ENCODE measurements at places on chromosomes 4 and X. TPM values are rescaled to one million over a fixed set of nuclear protein-coding genes. Genes with fewer than 3 reads are reported as not detected.

SCRG1 gene
- 0.64 TPM for total RNA-seq

STPG2 gene
- total RNA-seq: 1.6 TPM

KLB gene
- total RNA-seq: 0.80 TPM

- no peaks in the 10 kb centered on the region for H3K27me3 ChIP-seq
- H3K36me3 ChIP-seq: no peaks in the 10 kb centered on the region
- DNase-seq: no peak
- H3K4me3 ChIP-seq: no peak overlapping the region
Observed at GRCh38 chr4:182776376-182777105, 140.6 kb downstream of the DCTD start.

DNA sequence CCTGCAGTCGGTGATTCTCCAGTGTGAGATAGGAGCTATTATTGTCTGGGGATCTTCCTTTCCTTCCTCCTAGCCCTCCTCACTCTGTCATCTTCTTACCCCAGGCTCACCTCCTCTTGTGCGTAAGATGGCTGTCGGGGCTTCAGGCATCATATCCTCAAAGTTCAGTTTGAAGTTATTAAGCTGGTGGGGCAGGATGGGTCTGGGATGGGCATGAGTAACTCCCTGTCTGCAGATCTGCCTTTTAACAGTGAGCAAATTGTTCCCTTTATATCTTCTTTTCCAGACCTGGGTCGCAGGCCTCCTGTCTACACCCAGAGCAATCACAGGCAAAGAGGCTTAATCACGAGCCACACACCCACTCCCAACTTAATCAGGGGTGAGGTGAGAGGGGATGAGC, 900 bp upstream of the MTMR1 start:
- H3K4me1 ChIP-seq: no peaks in the 10 kb centered on the region
- H3K27ac ChIP-seq: no peak overlapping the region
- H3K36me3 ChIP-seq: no peaks in the 10 kb centered on the region
- no peak for DNase-seq
- no peaks in the 10 kb centered on the region for H3K27me3 ChIP-seq
